ENCODE measurements at places on chromosomes 4 and X.

DNA sequence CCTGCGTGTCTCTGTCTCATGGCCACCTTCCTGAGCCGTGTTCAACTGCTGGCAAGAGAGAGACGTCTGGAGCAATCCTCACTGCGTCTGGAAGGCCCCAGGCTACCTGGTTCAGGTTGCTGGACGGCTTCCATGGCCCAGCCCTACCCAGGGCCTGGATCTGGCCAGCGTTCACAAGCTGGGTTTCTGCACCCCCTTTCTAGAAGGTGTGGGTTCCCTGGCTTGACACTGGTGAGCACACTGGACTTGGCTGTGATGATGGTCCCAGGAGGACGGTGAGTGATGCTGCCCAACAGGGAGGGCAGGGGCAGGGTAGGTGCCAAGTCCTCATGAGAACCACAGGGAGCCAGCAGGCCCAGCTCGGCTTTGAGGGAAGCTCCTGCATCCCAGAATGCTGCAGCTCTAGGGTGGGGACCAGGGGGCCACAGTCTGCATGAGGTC, 63.4 kb downstream of the HTRA3 start:
- DNase-seq = no peak

DNA sequence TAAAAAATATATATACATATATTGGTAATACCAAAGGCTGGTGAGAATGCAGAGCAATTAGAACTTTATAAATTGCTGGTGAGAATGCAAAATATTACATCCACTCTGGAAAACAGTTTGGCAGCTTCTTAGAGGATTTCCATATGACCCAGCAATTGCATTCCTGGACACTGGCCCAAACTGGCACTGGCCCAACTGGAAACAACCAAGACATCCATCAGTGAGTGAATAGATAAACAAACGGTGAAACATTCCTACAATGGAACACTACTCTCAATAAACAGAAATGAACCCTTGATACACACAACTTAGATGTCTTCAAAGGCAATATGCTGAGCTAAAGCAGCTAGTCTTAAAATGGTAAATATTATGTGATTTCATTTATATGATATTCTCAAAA, 524.2 kb downstream of the IQCM start:
- DNase-seq = no peak

DNA sequence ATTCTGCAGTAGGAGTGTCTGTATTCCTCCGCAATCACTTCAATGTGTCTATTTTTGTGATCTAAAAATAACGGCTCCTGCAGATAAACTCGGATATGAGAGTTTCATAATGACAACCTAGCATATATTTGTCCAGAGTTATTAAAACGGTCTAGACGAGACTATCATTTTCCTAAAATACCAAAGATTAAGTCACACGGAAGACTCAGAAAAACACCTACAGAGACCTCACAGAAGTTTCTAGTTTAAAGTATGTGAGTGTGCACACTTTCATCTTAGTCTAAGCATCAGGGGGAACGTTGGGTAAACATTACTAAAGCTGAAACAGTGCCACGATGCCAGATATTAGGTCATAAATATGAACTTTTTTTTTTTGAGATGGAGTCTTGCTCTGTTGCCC, 156.9 kb downstream of the AFAP1 start:
- no peak for DNase-seq

DNA sequence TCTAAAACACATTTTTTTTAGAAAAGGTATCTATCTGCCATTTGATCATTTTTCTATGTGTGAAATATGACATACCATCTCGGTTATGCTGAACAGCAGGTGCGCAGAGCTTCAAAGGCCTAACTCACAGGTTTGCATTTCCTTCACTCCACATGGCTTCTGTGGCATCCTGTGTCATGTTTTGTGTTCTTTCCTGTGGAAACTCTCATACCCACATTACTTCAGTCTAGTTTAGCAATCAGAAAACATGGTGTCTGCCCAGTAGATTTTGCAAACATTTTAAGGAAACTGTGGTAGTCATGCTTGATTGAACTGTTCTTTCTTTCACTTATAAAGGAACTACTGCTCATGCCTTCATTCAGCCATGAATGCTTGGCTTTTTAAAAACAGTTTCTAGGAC, 11.3 kb upstream of the ARAP2 start:
- DNase-seq = no peak

DNA sequence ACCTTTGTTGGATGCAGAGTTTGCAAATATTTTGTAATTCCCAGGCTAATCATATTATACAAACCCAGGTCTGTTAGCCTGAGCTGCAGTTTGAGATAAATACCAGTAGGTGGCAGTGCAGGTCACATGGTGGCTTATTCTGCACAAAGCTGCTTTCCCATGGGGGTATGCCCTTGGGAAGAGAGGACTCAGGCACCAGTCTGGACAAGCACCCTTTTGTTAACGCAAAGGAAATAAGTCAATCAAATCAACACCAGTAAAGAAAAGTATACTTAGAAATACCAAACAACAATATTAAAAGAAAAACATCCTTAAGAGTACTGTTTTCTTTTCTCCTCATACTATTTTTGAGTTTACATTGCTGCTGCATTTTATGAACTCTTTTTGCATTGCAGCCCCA, 389.0 kb upstream of the ZFP42 start:
- peak; percentile 71 for DNase-seq

DNA sequence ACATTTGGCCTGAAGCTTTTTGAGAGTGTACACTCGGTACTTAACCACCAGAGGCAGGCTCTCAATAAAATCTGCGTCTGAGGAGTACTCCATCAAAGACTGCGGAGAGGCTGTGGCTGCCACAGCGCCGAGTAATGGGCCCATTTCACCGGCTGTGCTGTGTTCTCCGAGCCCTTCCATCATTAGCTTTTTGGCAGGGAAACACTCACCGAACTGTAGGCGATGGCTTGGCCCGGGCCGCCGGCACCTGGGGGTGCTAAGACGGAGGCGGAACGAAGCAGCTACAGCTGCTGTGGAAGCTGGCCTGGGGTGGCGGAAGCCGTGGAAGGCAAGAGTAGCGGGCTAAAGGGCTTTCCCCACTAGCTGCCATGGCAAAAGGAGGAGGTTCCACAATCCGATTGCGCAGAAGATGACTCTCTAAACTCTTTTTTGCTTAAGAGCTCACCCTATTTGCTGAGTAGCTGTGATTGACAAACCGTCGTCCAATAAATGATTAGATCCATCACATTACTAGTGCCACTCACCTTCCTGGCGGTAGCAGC, 48.5 kb upstream of the PABPC1L2A start:
- DNase-seq = no peak

GRCh38 chr4:145878501-145879435, 59.9 kb downstream of the ZNF827 start:
- no peak for DNase-seq

- no peak for DNase-seq
Measured at GRCh38 chrX:150087612-150088011, 149.3 kb upstream of the EOLA2 start.

DNA sequence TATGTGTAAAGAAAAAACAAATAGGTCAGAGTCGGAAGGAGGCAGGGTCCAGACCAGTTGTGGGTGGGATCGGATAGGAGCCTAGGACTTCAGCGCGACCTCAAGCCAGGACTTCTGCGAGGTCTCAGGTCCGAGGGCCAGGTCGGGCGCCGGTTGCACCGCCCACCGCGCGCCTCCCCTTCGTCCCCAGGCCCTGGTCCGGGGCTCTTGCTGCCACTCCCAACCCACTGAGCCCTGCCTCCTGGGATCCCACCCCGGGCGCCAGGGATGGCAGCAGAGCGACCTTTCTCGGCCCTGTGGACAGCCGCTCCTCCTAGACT, 12.3 kb downstream of the PITX2 start:
- no peak for DNase-seq

GRCh38 chr4:729336-730315, 24.0 kb downstream of the PCGF3 start:
- DNase-seq = no peak

DNA sequence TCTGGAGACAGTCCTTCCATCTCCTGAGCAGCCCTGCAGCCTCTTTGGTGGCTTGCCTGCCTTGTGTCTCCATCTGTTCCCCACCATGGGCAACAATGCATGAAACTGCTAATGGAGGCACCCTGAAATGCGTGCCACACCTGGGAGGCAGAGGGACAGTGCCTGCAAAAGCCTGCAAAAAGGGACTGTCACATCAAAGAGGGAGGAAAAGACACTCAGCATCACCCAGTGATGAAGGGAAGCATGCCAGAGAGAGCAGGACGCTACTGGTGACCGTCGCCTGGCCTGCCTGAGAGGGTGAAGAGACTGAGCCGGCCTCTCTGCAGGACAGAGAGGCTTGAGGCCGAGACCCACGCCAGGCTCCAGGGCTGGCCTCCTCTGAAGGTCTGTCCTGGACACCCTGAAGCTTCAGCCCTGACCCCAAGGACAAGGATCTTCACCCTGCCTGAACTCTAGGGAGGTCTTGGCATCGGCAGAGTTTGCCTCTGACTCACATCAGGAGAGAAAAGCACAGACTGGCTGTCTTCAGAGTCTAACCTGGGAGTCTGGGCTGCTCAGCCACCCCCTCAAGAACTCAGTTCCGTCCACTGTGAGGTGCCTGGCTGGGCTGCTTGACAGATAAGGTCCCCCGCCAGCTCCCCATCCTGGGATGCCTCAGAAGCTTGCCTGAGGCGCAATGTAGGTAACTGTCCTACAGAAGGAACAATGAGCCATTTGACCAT, 8.1 kb downstream of the ACSL1 start:
- no peak for DNase-seq

DNA sequence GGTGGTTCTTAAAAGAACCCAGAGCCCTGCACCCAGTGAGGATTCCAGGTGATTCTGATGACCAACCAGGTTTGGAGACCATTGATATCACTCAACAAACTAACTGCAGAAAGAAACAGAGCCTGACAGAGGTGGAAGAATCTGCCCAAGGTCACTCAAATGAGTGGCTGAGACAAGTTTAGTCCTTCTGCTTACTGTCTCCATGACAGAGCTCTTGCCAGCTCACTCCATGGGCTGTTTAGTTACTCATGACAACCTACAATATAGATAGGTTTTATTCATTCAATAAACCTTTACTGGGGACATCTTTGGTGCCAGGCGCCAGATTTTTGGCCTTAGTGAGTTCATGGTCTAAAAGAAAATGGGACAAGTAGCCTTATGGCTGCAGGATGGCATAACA, 124.3 kb downstream of the RAB28 start:
- DNase-seq = no peak

GRCh38 chr4:153488006-153488891, 22.1 kb downstream of the TMEM131L start:
- no peak for DNase-seq

DNA sequence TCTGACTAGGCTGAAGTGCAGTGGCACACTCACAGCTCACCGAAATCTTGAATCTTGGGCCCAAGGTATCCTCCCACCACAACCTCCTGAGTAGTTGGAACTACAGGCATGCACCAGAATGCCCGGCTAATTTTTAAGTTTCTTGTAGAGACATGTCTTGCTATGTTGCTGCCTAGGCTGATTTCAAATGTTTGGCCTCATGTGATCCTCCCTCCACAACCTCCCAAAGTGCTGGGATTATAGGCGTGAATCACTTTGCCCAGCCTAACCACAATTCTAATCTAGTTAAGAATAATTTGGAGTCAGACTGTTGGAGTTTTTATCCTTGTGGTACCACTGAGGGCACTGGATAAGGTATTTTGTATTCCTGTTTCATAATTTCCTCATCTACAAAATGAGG, 317.5 kb upstream of the AGA start:
- no peak for DNase-seq

DNA sequence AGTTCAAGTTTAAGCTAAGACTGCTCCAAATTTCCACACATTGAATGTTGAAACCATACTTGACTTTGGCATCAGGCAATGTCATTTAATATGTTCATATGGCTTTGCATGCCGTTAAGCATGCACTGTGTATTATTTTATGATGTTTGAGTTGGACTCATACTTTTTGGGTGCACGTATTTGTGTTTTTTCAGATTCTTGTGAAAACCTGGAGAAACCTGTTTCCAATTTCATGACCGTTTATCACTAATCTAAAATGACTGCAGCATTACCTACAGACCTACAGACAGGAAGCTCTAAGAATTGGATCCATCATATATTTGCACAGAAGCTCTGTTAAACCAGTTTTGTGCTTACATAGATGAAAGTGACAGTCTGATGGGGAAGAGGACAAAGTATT, 1093.0 kb upstream of the INTU start:
- no peak for DNase-seq

- DNase-seq = no peak
Measured at GRCh38 chr4:81256059-81256970, 41.3 kb upstream of the PRKG2 start.

DNA sequence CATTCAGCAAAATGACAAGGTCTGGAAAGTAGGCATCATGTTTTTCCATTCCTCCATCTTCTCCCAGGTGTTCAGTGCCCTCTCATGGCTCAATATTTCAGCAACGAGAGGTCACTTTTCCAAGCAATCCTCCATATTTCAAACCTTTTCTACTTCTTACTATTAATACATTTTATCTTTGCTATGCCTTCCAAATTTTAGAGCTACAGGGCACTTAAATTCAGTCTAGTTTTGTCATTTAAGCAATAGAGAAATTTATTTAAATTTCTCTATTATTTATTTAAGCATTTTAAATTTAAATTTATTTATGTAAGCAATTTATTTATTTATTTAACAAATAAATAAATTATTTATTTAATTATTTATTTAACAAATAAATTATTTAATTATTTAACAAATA, 305.1 kb upstream of the ANXA10 start:
- no peak for DNase-seq

- DNase-seq = no peak
Measured at GRCh38 chr4:166459621-166460020, 586.6 kb downstream of the TLL1 start.

DNA sequence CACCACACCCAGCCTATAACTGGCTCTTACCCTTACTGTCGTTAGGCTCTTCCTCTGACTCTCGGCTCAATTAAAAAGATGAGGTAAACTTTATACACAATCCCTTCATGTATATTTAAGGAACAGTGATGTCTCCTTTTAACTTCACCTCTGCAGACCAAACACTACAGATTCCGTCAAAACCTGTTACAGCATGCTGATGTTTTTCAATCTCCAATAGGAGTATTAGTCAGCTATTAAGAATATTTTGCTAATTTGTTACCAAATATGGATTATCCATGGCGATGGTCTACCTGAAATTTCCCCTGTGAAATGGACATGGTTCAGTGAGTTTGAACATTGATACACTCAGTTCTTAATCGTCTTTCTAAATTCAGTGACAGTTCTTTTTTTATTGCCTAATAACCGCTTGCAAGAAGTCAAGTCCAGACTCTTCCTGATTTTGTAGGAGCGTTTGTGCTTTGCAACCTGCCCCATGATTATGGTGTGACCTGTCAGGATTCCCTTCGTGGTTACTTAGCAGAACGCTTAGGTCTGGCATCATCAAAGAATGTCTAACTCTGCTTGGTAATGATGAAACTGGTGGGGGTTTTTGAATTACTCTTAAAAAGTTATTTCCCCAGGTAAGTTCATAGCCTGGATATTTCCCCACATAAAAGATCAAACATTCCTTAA, 72.2 kb upstream of the STOX2 start:
- DNase-seq = no peak

GRCh38 chrX:12777670-12778069, 13.5 kb upstream of the PRPS2 start:
- no peak for DNase-seq

- no peak for DNase-seq
Measured at GRCh38 chr4:157265281-157265680, 44.8 kb downstream of the GRIA2 start.

- DNase-seq = no peak
Measured at GRCh38 chr4:87502580-87503238, 26.5 kb downstream of the SPARCL1 start.
